Hematopoietic multipotent progenitor cell treated with erythropoietin and hydrocortisone succinate and interleukin-3 and kit ligand, for 17 days (in vitro differentiated cells): ENCODE measurements at places on chromosomes 11 and 22.
A peak's percentile ranks its signal among the peaks of the same experiment; 100 is the strongest.

DNA sequence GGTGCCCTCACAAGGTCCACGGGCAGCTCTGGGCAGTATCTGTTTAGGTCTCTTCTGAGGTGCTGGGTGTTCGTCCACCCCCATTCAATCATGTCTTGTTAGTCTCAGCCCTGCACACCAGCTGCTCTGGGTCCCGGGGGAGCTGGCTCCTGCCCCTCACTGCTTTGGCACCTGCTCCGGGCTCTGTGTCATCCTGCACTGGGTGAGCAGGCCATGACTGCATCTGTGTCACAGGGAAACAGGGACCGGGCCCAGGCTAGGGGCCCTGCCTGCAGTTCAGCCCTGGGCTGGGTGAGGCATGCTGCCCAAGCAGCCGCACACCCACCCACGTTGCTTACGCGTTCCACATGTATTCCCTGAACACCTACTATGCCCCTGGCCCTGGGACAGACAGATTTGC is 43.9 kb downstream of the ELFN2 start:
- no peak for DNase-seq

DNA sequence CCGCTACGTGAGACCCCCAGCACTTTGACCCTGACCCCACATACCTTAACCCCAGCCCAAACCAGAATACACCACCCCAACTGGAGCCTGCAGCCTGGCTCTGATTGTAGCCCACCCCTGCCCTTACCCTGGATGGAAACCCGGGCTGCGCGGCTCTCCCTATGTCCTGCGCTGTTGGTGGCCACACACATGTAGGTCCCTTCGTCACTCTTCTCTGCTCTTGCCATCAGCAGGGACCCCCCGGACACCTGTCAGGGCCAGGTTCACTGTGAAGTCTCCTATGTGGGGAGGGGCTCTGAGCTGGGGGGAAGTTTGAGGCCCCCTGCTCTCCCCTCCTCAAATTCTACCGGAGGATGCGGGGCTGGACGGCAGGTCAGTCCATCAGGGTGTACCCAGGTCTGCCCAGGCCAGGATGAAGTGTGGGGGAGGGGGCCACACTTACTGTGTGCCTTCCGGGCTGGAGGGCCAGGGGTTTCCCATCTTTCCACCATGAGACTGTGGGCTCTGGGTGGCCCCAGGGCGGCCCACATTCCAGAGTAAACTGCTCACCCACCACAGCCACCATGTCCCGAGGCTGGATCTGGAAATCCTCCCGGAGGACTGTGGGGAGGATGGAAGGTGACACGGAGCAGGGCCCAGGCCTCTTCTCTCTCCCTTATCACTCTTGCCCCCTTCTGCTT is 1.5 kb downstream of the ROBO4 start:
- DNase-seq: no peak

GRCh38 chr22:38243007-38243765 is 29.6 kb downstream of the TMEM184B start:
- no peak for DNase-seq

DNA sequence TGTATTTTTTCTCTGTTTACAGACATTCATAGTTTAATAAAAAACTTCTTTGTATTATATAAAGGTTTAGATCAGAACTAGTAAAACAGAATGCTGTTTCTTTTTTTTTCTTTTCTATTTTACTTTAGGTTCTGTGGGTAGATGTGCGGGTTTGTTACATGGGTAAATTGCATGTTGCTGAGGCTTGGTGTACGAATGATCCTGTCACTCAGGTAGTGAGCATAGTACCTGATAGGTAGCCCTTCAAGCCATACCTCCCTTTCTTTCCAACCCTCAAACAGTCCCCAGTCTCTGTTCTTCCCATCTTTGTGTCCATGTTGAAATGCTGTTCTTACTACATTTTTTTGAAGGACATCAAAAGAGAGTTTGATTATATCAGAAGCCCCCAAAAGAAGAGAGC is 3.2 kb downstream of the ATM start:
- DNase-seq: no peak

DNA sequence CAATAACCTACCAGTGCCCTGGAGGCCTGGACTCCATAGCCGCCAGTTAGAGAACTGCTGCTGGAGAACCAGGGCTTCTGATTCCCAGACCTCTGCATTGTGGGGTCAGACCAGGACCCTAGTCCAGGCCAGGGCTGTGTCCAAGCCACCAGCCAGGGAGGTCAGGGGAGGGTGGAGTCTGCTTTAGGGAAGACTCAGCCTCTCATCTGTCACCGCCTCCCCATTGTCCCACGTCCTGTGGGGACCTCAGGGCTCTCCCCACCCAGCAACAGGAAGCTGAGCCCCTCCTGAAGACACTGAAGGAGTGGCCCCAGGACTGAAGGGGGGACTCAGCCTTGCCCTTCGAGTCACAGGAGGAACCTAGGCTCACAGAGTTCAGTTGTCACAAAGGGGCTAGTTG is 41.2 kb downstream of the PDE2A start:
- DNase-seq: no peak

GRCh38 chr22:46792061-46792796 is 29.8 kb downstream of the TBC1D22A start:
- DNase-seq: no peak

DNA sequence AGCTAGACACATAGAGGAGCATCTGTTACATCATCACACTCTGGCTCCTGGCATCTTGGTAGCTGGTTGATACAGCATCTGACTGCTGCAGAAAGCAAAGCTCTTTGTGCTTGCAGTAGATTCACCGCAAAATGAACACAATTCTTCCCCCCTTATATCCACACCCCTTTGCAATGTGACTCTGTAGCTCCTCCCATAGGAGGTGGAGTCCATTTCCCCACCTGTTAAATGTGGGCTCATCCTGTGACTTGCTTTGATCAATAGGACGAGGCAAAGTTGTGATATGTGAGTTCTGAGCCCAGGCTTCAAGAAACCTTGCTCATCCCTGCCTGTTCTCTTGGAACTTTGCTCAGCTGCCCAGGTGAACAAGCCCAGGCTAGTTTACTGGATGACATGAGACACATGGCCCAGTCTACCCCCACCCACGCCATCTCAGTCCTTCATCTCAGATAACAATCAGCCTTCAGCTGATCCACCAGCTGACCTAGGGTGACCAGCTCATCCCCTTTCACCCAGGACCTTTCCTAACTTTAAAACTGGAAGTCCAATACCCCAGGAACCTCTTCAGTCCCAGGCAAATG is 272.2 kb downstream of the TENM4 start:
- DNase-seq: no peak

DNA sequence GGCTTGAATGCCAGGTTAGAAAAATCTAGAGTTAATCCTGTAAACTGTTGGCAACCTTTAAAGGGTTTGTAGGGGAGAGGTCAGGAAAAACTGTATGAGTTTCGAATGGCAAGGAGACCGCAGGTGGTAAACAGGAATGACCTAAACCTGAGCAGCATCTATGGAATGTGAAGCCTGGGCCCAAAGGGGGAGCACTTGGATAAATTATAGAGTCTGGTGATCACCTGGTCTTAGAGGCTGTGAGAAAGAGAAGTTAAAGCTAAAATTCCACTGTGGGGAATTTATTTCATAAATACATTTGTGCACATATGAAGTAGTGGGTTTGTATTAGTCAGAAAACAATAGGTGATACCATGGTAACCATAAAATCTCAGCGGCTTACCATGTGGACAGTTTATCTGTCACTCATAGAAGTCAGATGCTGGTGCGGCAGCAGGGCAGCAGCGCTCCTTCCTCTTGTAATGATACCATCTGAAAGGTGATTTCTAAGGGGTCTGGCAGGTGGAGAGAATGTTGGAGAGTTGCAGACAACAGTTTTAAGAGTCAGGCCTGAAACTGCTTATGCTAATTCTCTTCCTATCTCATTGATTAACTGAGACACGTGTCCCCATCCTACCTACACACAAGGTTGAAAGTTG is 1104.4 kb upstream of the CCDC90B start:
- no peak for DNase-seq

GRCh38 chr11:119166368-119167076 is 2.0 kb upstream of the NLRX1 start:
- no peak for DNase-seq

DNA sequence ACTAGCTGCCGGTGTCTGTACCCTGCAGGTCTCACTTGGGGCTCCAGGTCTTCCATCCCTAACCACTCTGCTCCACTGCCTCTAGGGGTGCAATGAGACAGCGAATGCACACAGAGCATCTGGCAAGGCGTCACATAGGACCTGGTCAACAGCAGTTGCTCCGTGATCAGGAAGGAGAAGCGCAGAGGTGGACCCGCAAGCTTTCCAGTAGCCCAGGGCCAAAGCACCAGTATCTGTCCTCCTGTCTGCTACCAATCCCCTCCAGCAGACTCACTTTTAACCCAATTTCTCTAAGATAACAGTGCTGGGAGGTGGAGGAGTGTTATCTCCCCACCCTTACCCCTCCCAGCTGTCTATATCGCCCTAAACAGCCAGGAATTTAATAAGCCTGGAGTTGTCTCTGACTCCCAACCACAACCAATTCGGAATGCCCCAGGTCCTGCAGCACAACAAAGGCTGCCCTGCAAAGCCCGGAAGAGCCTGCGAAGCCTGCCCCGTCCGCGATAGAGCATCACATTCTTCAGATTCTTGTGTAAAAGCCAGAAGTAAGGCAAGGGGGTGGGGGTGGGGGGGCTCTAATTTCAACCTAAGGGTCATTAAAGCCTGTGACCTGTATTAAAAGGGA is 19.3 kb downstream of the MYH9 start:
- DNase-seq: peak; percentile 88

- no peak for DNase-seq
Measured at GRCh38 chr11:44306918-44307244, 3.1 kb downstream of the ALX4 start.

GRCh38 chr22:49566141-49566541 is 261.5 kb downstream of the BRD1 start:
- DNase-seq: no peak

GRCh38 chr22:44698531-44699421 is 3.2 kb upstream of the PRR5 start:
- no peak for DNase-seq

GRCh38 chr11:103850419-103851165 is 185.8 kb upstream of the DDI1 start:
- no peak for DNase-seq

- no peak for DNase-seq
Measured at GRCh38 chr11:118607401-118608359, at the start of gene PHLDB1. PHLDB1 (plus strand) TSS chr11:118607615; CDS start chr11:118613837, 6,222 bp downstream.

- no peak for DNase-seq
Measured at GRCh38 chr11:75872887-75873416, 57.9 kb downstream of the UVRAG start.

GRCh38 chr11:119149018-119149785 is at the start of gene ABCG4:
ABCG4 (plus strand) TSS chr11:119149052; CDS start chr11:119149966, 914 bp downstream.
- no peak for DNase-seq

- no peak for DNase-seq
Measured at GRCh38 chr11:61928606-61929005, 11.2 kb upstream of the RAB3IL1 start.

GRCh38 chr11:34975482-34975881 is 59.1 kb downstream of the PDHX start:
- no peak for DNase-seq

DNA sequence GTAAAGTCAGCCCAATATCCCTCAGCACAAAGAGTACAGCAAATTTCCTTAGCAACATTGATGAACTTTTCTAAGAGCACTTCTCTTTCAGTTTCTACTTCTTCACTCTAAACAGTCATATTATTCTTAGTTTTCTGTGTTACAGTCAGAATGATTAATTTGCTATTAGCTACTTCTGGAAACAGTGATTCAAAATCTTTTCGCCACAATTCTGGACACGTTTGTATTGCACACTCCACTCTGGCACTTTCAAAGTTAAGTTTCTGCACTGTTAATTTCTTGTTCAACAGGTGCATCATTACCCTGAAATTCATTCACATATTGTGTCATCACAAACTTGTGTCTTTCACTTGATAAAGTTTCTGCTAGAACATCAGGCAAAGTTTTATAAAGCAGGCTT is 22.5 kb downstream of the ABTB2 start:
- DNase-seq: no peak

- DNase-seq: no peak
Measured at GRCh38 chr22:42303396-42304323, 33.2 kb upstream of the TCF20 start.

DNA sequence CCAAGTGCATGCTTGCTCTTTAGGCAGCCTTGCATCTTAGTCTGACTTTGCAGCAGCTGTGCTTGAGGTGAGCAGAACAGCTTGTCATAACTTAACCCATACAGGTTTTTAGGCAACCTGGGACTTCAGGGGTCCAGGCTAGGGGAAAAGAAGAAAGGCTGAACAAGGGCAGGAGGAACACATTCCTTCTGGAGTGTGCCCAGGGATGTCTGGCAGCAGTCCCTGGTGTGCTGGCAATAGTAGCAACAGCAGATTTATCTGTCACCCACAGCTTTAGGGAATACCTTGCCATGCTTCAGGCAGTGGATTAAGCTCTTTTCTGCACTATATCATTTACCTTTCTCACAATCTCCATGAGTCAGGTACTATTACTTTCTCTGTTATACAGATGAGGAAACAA is 513.0 kb downstream of the RAB38 start:
- DNase-seq: no peak

- DNase-seq: no peak
Measured at GRCh38 chr11:111627591-111627990, 25.3 kb downstream of the SIK2 start.

DNA sequence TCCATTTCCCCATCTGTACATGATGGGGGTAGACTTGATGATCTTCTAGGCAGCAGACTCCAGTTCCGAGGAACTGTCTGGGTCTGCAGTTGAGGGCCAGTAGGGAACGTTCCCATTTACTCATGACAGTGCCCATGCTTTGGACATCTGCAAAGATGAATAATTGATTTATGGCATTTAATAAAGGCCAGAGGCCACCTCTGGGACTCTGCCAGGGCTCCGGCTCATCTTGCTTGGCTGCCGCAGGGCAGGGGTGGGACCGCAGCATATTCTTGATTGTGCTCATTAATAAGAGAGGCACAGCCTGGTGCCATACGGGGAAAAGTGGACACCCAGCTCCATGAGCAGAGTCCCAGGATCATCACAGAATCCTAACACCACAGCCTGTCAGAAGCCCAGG is 28.1 kb upstream of the KLHL35 start:
- DNase-seq: no peak
